ENCODE measurements at places on chromosomes 12 and 14.
A peak's percentile ranks its signal among the peaks of the same experiment; 100 is the strongest.

GRCh38 chr14:36028218-36028617, 148.3 kb downstream of the PTCSC3 start:
- DNase-seq: no peak

DNA sequence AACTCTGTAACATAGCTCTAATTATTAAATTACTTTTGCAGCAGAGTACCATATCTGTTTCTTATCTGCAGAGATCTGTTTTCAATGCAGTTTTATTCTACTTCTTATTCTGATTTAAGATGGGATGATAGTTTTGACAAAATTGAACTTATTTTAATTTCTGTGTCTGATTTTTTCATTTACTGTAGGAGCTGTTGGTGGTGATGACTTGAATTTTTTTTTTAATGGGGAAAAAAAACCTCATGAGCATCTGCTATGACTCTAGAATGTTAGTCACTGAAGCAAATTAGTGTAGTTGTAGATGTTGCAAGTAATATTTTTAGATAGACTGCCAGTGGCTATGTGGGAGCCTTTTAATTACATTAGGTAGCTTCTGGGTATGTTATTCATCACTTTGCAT, 23.4 kb downstream of the DNM1L start:
- DNase-seq: no peak

DNA sequence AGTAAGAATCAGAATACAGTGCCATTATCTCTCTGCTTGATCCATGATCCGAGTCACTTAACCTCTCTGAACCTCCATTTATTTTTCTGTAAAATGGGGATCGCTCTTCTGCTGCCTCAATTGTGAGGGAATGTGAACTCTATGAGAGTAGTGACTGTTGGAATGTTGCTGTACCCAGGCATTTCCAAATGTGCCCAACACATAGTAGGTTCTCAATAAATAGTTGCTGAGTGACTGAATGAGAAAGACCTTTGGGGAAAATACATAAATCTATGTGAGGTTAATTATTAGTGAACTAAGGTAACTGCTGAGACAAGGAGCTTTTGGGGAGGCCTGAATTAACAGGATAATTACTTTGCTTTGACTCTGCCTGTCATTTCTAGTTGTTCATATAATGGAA, 33.9 kb upstream of the NR1H4 start:
- no peak for DNase-seq

DNA sequence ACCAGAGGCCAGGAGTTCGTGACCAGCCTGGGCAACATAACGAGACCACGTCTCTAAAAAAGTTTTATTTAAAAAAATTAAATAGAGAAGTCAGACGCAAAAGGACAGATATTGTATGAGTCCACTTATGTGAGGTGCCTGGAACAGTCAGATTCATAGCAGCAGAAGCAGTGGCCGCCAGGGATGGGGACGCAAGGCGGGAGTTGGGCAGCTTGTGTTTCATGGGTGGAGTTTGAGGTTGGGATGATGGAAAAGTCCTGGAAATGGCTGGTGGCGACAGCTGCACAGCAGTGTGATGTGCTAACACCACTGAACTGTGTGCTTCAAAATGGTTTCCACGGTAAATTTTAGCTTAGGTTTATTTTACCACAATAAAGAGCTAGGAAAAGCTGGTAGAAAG, 57.6 kb upstream of the DDX11 start:
- DNase-seq: no peak

GRCh38 chr14:104137297-104138097, 890 bp upstream of the KIF26A start:
- DNase-seq: peak; percentile 12

DNA sequence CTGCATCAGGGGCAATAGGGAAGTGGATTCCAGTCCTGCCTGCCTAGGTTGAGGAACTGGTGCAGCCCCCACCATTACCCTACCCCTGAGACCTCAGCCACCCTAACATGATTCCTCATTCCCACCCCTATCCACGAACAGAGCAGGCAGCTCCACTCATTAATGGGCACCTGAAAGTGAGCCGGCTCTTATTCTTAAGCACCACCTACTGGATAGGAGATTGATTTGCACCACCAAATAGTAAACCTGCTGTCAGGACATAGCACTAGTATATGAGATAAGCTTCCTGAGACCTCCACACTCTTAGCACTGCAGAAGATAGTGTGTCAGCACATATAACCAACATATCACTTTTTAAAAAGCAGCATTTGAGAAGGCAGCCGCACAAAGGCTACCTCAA, 573.2 kb downstream of the SOX5 start:
- DNase-seq: no peak

DNA sequence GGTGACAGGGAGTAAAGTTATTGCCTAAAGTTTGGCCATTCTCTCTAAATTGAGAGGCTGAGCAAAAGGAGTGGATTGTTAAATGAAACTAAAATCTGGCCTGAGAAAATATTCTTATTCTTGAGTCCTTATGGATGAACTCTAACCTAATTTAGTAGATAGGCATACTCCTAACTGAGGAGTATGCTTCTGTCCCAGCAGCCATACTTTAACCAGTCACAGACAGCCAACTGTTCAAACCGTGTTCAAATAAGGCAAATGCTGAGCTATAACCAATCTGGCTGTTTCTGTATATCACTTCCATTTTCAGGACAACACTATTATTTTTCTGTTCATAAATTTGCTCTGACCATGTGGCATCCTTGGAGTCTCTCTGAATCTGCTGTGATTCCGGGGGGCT, 75.9 kb upstream of the RERGL start:
- DNase-seq: no peak

- no peak for DNase-seq
These were observed 100.7 kb downstream of the KCNMB4 start for GRCh38 chr12:70466753-70467152.

DNA sequence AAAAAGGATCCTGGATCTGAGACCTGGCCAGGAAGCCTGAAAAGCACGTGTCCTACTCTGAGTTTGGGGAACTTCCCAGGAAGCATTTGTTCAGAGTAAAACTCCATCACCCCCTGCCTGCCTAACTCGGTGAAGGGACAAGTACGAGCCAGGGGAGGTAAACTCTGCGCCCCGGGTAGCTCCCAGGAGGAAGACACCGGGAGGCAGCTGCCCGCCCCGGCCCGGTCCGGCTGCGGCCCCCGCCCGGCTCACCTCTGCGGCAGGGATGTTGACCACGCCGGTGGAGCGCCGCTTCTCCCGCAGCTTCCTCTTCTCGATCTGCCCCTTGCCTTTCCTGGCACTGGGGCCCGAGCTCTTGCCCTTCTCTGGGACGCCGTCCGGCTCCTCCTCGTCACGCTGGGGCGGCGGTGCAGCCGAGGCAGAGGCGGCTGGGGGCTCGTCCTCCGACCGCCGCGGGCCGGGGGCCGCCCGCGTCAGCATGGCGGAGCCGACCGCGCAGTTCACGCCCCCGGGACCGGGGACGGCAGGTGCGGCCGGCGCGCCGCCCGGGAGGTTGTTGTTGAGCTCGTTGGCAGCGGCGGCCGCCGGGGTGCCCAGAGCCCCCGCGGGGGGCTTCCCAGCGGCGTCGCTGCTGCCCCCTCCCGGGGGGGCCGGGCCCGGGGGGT, 1.2 kb downstream of the PAWR start:
- peak; percentile 7 for DNase-seq

DNA sequence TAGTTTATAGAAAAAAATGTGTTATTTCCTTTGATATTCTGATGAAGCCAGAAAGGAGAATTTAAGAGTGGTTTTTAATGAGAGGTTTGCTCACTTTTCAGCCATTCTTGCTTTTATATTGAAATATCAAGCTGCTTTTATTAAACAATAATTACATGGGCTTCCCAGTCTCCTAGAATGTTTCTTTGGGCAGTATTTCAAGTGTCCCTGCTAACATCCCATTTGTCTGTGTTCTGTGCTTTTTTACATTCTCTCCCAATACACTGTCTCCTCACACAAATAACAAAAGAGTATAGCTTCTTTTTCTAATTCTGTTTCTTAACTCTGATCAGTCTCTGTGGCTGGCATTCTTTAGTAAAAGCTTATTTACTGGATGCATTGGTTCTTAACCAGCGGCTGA, 145.4 kb downstream of the TPH2 start:
- DNase-seq: no peak

DNA sequence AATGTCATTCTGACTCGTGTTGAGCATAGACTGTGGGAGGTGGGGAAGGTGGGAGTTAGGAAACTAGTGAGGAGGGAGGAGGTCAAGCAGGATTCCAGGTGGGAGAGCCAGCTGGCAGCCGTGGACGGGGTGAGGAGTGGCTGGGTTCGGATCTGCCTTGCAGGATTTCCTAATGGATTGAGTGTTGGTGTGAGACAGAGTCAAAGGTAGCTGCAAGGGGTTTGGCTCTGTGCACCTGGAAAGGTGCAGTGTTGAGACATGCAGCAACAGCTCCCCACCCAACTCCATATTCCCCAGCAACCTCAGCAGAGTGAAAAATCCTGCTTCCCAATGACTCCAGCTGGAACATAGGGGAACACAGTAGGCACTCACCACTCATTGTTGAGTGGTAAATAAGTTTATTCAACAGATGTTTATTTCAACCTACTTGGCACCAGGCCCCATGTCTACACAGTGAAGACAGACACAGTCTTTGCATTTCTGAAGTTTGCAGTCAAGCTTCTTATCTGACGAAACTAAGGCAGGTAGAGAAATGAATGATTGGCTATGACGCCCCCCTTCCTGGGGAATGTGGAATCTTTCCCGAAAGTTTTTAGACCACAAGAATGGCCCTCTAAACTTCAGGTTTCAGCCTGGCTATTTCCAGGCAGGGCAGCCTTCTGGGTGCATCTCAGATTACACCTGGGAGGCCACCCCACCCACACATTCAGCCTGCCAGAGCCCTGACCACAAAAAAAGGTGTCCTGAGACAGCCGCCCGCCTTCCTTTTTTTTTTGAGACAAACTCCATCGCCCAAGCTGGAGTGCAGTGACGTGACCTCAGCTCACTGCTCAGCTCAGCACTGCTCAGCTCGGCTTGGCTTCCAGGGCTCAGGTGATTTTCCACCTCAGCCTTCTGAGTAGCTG, 37.9 kb upstream of the PLEKHG6 start:
- DNase-seq: no peak

- DNase-seq: no peak
These were observed 21.0 kb downstream of the PAH start for GRCh38 chr12:102896067-102896466.

- DNase-seq: no peak
These were observed 80.4 kb downstream of the TTC8 start for GRCh38 chr14:88904864-88905263.

GRCh38 chr12:113021500-113021899, 35.0 kb upstream of the DTX1 start:
- no peak for DNase-seq

GRCh38 chr12:64824500-64825142, at the start of gene TBC1D30:
Gene TBC1D30 (plus strand): TSS chr12:64824647. CDS start chr12:64824880, 233 bp downstream.
- no peak for DNase-seq

DNA sequence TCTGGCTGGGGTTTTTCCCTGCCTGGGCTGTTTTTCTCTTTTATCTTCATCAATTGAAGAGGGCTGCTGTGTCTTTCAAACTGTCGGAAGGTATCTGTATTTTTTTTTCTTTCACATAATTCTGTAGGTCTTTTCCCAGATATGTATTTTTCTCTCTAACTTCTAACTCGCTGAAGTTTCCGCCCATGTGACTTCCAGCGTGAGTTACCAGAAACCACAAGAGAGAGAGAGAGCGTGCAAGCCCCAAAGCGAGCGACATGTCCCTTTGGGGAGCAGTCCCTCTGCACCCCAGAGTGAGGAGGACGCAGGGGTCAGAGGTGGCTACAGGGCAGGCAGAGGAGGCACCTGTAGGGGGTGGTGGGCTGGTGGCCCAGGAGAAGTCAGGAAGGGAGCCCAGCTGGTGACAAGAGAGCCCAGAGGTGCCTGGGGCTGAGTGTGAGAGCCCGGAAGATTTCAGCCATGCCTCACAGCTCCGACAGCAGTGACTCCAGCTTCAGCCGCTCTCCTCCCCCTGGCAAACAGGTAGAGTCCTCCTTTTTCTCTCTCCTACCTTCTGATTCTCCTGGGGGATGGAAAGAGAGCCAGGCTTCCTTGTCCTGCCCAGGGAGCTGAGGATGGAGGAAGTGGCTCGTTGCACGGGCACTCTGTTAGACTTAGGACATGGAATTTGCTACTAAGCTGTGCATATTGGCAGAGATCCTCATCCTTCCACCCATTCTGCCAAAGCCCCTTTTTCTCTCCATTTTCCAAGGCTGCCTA, at the start of gene BATF:
BATF (plus strand) TSS at position 246 of the 759 bp plus-strand sequence; CDS start at position 460, 214 bp downstream.
- DNase-seq: peak; percentile 79

- no peak for DNase-seq
These were observed 105.4 kb upstream of the BCL2L14 start for GRCh38 chr12:11965258-11965910.

All from CD4-positive, alpha-beta T cell treated with Interferon gamma for 1 hour (primary cell).